ENCODE measurements at places on chromosomes 6 and 20.

- DNase-seq: no peak
These were observed 60.4 kb downstream of the ZFP64 start for GRCh38 chr20:52131048-52131643.

- DNase-seq: no peak
These were observed 520.9 kb downstream of the CD83 start for GRCh38 chr6:14638435-14638905.

- no peak for DNase-seq
These were observed 188.5 kb upstream of the PMEPA1 start for GRCh38 chr20:57898332-57898731.

DNA sequence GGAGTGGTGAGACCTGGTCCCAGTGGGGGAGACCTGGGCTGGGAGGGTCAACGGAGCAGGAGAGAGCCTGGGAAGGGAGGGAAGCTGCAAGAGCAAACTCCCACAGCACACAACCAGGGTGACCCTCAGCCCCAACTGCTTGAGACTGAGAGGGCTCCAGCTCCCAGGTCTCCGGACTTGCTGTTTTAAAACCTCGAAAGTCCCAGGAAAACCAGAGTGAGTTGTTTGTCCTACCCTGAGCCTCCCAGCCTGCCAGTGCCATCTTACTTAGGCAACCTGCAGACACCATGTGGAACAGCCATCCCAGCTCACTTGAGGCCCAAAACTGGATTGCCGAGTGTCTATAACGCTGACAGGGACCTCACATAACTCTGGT lies 4.8 kb upstream of the NTSR1 start:
- DNase-seq: no peak

DNA sequence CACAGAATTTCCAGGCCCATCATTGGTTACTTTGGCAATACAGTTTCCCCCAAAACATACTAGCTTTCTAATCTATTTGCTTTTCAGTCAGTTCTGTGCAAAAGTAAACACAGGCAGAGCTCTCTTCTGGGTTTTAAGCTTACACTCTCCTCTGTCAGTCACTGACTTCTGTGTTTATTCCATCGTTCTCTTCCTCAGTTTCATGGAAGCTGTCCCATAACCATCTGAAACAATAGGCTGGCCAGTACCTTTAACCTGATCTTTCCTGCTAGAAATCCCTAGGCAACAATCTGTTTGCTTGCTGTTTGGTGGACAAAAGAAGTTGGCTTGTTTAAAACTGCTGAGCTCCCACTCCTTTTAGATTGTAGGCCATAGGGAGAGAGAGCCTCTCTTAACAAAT lies 431.5 kb downstream of the HACE1 start:
- no peak for DNase-seq

DNA sequence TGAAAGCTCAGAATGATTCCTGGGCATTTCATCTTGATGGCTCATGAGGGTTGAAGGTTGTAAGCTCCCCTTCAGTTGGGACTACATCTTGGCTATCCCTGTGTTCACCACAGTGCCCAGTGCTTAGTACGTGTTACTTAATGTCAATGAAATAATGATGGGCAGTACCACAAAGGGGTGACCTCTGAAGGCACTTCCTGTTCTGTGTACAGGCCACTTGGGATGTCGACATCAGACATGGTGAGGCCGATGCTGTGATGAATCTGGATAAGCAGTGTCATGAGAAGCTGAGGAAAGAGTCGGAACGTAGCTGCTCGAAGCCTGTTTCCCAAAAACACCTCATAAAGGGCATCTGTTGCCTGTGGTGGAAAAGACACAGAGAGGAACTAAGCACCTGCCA lies 27.6 kb upstream of the RBL1 start:
- DNase-seq: no peak

- DNase-seq: no peak
These were observed 735.1 kb upstream of the MARCKS start for GRCh38 chr6:113122060-113122459.

- DNase-seq: no peak
These were observed 13.4 kb downstream of the PTK7 start for GRCh38 chr6:43089467-43089866.

DNA sequence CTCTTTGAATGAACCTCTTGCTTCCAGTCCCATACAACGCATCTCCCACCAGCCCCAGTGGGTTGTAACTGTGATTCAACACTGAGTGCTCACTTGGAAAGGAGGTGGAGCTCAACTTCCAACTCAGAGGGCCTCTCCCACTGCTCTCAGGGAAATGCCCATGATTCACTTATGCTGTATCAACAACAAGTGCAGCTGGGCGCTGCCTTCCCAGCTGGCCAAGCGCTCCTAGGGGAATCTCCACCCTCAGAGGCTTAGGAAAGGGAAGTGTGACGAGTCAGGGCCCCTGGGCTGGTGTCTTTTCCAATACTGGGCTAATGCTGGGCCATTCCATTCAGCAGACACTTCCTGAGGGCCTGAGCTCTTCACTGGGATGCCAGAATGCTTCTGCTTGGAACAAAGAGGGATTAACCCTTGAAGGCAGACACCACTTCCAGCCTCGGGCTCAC lies 8.1 kb upstream of the OCSTAMP start:
- no peak for DNase-seq

- no peak for DNase-seq
These were observed 32.1 kb downstream of the PRSS16 start for GRCh38 chr6:27279513-27280063.

DNA sequence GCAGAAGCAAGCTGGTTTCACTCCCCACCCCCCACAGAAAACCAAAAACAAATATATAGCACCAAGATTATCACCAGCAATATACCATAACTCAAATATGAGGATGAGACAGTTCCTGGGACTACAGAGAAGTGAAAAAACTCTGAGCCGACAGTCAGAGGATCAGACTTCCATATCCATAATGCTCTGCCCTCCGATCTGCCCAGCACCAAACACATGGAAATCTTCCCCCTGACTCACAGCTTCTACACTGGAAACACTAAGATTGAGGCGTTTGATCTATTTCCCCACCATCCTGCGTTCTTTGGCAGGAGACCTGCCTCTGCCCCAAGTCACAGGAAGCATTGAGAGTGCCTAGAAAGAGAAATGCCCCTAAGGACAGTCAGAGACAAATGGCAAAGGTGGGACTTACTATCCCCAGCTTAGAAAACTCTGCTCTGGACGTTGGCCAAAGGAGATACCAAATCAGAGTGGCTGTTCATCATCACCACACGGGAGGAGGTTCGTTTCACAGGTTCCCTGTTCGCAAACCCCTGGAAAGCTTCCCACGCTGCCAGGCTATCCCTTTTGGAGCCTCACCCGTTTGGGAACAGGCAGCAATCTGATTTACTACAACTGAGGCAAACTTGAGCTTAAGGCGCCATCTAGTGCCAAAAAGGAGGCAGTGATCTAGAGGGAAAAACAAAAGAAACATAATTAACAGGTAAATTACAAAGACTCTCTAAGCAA lies 48.7 kb upstream of the SRSF6 start:
- no peak for DNase-seq

DNA sequence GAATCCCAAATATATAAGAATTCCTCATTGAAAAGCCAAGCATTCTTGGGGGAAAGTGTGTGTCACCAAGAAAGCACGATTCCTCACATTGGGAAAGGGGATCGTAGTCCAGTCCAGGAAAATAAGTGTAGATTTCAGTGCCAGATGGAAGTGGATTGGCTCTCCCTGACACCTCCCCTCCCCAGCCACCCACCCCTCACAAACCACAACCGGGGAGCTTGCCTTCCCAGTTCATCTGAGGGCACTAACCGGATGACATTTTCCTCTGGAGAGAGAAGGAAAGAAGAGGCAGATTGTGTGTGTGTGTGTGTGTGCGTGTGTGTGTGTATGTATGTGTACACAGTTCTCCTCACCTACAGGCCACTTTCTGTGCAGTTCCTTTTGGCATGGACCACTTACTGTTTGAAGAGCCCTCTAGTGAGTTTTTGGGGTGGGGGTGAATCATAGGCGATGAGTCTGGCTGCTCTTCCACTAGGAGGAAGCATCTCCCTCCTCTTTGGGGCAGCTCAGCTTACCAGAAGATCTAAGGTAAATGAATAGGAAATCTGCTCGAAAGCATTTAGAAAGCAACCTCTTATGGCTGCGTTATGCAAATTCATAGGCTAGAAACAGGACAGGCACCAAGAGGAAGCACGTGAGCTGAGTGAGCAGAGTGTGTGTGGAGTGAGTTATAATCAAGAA lies 20.8 kb downstream of the DAAM2 start:
- DNase-seq: no peak

DNA sequence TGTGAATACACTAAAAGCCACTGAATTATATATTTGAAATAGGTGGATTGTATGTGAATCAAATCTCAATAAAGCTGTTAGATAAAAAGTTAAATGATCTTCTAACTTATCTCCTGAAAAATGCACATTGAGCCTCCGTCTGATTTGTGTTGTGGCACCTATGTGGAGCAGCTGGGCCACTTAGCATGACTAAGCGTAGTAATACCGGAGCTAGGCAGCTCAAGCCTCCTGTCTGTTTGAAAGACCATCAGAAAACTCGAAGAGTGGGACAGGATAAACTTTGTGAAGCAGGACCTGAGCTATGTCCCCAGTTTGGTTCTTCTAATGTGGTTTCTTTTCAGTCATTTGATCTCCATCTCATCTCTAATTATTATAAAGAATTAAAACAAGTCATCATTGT lies 11.0 kb upstream of the NOL7 start:
- no peak for DNase-seq

DNA sequence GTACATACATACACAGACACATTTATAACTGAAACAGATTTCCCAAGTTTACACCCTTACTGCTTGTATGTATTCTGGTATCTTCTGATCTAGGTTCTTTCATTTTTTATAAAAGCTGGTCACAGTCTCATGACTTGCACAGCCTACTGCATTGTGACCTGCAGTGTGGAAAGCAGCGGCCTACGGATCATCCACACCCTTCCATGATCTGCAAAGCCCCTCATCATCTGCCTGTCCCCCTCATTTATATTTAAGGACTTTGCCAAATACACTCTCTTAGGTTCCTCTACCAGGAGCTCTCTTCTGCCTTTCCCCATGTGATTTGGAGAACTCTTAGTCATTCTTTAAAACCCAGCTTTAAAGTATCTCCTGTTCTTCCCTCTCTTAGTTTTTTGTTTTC lies 12.0 kb upstream of the BICRAL start:
- DNase-seq: no peak

DNA sequence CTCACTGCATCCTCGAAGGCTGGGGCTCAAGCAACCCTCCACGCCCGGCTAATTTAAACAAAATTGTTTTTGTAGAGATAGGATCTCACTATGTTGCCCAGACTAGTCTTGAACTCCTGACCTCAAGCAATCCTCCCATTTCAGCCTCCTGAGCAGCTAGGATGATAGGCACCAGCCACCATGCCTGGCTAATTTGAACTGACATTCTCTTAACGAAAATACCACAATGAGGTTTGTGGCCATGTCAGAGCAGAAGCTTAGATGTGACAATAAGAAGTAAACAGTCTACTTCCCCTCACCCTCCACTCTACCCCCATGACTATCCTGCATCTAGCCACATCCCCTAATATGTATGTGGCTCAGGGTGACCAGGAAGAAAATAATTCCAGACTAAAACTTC lies 74.8 kb upstream of the PLCB4 start:
- no peak for DNase-seq

DNA sequence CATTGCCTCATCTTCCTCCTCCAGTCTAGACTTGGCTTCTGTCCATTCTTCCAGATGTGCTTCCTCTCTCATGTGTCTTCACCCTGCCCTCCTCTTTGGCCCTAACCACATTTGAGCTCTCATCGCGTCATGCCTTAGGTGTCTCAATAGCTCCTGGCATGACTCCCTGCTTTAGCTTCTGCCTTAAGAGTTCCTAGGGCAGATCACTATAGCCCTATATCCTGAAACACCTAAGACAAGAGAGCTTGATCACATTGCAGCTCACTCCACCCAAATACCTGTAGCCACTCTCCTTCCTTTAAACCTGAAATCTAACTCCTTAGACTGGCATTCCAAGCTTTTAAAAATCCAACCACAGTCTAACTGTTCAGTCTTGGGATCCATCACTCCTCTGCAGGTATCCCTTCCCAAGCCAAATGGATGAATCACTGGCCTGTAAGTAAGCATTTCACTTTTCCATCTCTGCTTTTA lies 69.0 kb upstream of the STXBP5 start:
- no peak for DNase-seq

GRCh38 chr6:137241481-137242038 lies 22.4 kb upstream of the IFNGR1 start:
- no peak for DNase-seq

DNA sequence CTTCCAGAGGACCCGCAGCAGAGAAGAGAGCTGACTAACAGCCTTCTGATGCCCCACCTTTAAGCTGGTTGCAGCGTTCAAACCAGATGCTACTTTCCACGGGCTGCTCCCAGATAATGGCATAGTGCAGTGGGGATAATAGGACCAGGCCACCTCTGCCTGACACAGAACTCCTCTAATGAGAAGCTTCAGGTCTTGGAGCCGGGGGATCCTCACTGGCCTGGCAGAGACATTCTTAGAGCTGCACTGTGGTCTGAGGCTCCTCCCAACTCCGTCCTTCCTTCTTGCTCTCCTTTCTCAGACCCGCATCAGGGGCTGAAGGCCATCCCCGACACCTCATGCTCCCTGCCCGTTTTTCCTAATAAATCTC lies 206.6 kb upstream of the MARCKS start:
- DNase-seq: no peak

DNA sequence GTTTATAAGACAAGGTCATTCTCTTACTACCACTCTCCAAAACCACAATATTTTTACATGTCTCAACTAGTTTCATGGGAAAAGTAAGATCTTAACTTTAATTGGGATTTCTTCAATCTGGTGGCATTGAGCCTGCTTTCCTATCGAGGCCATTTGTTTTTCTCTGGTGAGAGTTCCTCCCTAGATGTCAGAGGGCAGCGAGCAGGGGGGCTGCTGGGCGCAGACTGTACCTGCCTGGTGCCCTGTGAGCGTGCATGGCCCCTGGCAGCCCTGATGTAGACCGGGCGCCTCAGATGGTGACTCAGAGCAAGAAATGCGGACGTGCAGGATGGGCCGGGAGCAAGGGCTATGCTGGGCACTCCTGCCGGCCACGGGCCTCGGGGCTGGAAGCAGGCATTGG lies 27.2 kb downstream of the ERMARD start:
- DNase-seq: no peak

GRCh38 chr20:23180451-23180921 lies 94.4 kb upstream of the CD93 start:
- DNase-seq: no peak

- DNase-seq: no peak
These were observed 6.0 kb upstream of the SLC2A10 start for GRCh38 chr20:46703435-46703834.

GRCh38 chr6:98335594-98335993 lies 498.8 kb upstream of the POU3F2 start:
- no peak for DNase-seq

- DNase-seq: no peak
These were observed 242.1 kb downstream of the CDC5L start for GRCh38 chr6:44629636-44630035.

- DNase-seq: no peak
These were observed 437.6 kb downstream of the PRKN start for GRCh38 chr6:162289972-162290371.

DNA sequence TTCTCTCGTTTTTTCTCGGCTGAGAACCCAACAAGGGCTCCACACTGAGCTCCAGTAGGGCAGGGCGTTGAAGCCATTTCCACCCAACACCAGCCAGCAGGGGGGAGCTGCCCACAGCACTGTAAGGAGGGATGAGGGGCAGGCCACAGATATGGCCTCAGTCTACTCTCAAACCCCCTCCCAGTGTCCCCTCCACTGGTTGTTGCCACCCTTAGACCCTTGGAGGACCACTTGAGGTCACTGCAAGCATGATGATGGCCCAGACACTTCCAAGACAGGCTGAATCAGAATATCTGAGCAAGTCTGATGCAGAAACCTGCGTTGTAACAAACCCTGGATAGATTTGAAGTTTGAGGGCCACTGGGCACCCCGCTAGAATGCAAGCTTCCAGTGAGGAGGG lies 217.0 kb upstream of the CST7 start:
- no peak for DNase-seq
